Activated CD4-positive, alpha-beta memory T cell treated with anti-CD3 and anti-CD28 coated beads, Interleukin-2, amount 10 ng/mL, durations not matched to agents 7 days and 5 days (primary cell): ENCODE measurements at places on chromosomes 12 and 14.

DNA sequence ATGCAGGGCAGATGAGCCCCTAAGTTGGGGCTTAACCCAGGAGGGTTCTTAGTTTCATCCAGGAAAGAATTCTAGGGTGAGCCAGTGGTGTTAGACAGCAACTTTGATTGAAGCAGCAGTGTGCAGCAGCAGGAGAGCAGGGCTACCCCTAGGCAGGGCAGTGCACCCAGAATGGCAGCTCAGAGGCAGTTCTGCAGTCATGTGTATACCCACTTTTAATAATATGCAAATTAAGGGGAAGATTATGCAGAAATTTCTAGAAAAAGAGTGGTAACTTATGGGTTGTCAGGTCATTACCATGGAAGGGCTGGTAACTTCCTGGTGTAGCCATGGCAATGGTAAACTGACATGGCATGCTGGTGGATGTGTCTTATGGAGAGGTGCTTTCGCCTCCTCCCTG, 297.5 kb downstream of the PCNX1 start:
- DNase-seq, result no peak

GRCh38 chr12:112862636-112863290, 44.0 kb upstream of the OAS1 start:
- DNase-seq, result no peak

DNA sequence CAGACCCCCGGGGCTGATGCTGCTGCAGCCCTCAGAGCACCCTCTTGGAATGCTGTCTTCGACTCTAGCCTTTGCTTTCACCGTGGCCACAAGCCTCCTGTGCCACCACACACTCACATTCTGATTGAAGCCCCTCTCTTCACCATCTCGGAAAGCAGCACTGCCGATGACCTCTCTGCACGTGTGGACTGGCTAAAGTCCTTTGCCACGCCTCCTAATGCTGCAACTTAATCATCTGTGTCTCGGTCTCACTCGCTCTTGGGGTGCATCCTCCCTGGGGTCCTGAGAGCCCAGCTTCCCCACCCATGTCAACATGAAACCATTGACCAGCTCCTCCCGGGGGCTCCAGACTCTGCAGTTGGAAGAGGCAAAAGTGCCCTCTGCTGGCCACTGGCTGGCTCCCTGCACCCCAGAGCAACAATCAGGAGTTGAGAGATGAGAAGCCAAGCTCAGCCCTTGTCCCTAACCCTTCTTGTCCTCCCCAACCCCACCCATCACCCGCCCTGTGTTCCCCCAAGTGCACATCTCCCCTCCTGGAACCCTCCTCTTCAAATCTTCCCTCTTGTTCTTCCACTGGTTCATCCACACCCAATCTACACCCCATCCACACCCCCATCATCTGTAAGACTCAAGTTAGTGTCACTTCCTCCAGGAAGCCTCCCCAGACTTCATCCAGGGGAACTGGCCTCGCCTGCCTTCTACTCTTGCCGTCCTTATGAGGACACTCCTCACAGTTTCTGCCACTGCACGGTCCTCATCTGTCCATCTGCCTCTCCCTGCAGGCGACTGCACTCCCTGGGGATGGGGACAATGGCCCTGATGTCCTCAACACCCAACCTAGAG, 23.6 kb upstream of the FAM181A start:
- no peak for DNase-seq

- DNase-seq, result no peak
Observed at GRCh38 chr12:32084017-32084688, 22.5 kb upstream of the BICD1 start.

- peak; percentile 92 for DNase-seq
Observed at GRCh38 chr12:76020281-76020680, 11.3 kb downstream of the PHLDA1 start.

DNA sequence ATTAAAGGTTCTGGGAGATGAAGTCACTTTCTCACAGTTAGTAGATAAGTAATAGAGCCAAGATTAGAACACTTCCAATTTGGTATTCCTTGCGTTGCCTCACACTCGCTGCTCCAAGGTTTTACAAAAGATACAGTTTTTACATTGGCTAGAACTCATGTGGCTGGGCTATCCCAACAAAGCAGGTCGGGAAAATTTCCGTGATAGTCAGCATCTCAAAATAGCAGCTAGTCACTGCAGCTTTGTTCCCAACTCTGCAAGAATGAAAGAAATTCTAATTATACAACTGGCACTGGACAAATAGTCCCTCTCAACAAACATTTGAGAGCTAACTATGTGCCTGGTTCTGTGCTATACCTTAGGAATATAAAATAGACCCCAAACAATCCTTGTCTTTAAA, 24.6 kb upstream of the PPP1R12A start:
- no peak for DNase-seq

DNA sequence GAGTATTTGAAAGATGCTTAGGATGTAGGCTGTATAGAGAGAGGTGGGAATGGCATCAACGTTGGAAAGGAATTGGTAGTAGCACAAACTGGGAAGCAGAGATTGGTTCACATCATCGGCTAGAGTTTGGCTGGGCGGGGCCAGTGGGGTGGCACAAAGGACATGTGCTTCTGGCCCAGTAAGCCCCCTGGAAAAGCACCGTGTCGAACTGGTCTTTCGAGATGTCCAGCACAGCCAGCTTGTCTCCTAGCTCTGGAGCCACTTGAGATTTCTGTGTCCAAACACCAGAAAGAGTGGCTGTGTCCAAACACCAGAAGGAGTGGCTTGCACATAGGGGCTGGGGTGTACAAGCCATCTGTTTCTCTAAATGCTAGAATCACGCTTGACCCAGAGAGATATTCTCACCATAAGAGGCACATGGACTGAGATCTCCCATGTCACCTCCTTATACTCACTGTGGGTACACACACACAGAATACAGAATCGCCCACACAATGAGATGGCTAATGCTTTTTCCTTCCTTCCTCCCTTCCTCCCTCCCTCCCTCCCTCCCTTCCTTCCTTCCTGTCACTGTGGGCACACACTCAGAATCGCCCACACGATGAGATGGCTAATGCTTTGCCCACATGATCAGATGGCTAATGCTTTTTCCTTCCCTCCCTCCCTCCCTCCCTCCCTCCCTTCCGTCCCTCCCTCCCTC, 41.8 kb upstream of the KCNK13 start:
- no peak for DNase-seq

GRCh38 chr12:48002414-48002730, 1.9 kb downstream of the COL2A1 start:
- no peak for DNase-seq

DNA sequence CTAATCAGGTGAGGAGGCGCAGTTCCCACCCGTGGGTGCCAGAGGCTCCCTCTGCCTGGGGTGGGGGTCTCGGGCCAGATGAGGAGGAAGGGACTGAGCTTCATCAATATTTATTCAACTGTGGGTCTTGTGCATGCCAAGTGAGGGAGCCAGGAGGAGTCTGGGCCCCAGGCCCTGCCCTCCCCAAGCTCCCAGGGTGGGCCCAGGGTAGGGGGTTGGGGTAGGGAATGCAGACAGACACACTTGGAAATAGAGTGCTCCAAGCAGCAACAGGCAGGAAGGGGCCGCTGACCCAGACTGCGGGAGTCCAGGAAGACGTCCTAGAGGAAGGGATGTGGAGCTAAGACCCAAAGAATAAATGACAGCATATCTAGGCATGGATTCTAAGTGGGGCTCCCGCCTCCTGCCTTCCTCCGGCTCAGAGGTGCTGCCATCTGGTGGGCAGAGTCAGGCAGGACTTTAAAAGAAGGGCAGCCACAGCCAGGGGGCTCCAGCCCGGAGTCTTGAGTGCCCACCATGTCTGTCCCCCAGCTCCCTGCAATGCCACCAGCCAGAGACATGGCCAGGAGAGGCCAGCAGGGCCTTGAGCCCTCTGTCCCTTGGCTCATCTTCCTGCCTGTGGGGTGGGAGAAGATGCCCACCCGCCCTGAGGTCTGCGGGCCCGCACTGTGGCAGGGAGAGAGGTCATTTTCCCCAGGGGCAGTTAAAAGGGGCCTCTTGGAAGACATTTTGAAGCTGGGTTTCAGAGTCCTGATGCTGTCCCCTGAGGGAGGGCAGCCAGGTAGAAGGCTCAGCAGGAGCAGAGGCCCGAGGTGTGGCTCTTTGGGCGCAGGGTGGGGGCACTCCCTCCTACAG, 70.1 kb downstream of the PHETA1 start:
- peak; percentile 42 for DNase-seq

DNA sequence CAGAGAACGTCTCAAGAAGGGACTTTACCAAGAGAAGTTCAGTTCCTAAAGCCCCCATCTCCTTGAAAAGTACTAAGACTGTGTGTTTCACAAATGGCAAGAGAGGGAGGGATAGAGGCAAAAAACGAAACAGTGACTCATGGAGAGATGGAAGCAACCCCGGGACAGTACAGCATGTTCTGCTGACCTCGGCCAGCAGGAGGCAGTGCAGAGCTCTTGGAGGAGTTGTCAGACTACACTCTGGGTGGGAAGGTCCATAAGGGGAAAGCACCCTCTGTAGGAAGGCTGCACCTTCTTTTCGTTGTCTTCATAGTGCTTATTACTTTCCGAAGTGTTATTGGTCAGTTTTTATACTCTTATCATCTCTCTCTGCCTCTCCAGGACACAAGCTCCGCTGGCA, 525.2 kb upstream of the CCDC196 start:
- DNase-seq, result peak; percentile 78

- peak; percentile 51 for DNase-seq
Observed at GRCh38 chr14:91714805-91715204, 17.1 kb downstream of the CATSPERB start.

GRCh38 chr14:89270439-89271227, 146.4 kb downstream of the FOXN3 start:
- no peak for DNase-seq
